NCI-H2081 (cell line): ENCODE measurements at places on chromosomes 6 and 20.

DNA sequence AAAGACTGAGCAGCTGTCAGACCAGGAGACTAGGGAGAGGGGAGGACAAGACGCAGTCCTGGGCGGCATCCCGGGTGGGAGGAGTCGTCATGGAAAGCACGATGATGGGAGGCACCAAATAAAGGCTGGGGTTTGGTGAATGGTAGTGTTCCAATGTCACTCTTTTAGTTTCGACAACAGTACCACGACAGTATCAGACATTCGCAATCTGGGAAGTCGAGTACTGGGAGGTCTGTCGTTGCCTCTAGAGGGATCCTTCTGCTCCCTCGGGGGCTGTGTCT, 32.1 kb downstream of the PSMG4 start:
- DNase-seq: no peak

GRCh38 chr6:44569131-44569530, 181.6 kb downstream of the CDC5L start:
- no peak for DNase-seq

- DNase-seq: no peak
These were observed 74.2 kb upstream of the VSTM2L start for GRCh38 chr20:37828684-37829083.

DNA sequence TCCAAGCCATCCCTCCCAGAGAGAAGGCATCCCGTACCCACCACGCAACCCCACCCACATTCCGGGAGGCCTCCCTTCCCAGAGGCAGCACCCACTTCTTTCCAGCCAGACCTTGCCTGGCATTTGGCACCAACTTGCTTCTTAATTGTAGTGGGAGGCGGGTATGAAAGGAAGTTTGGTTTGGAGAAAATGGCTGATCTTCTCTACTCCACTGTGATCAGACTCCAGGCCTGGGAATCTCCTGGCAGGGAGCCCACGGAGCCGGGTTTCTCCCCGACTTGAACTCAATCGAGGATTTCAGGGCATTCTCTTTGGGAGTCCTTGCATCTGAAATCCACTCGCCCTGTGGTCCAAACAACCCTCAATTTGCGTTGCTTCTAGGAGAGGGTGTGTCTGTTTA, 107.1 kb downstream of the ZDHHC14 start:
- DNase-seq: no peak

GRCh38 chr6:168331058-168331457, 11.5 kb upstream of the DACT2 start:
- DNase-seq: no peak
